ENCODE measurements at places on chromosomes 13 and 19. TPM values are rescaled to one million over a fixed set of nuclear protein-coding genes. Genes with fewer than 3 reads are reported as not detected.

DNA sequence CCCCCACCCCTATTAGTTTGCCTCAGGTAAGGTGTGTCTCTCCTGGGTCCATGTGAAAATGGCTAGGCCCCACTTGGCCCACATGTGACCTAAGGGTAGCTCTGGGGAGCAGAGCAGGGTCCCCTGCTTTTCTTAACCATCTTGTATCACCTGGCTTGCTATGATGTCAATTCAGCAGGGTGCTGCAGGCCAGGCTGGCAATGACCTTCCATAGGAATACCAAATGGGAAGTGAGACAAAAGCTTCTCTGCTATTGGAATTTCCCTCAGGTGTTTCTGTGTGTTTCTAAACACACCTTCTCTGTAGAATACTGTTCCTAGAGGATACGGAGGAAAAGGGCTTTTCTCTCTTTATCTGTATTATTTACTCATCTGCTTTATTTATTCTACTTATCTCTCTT is 35.7 kb upstream of the DACH1 start:
- H3K27ac ChIP-seq = no peak overlapping the region
- H3K4me3 ChIP-seq = no peak overlapping the region
- DNase-seq = no peak
- no peaks in the 10 kb centered on the region for H3K4me1 ChIP-seq
- no peaks in the 10 kb centered on the region for H3K27me3 ChIP-seq
- no peaks in the 10 kb centered on the region for H3K36me3 ChIP-seq

DNA sequence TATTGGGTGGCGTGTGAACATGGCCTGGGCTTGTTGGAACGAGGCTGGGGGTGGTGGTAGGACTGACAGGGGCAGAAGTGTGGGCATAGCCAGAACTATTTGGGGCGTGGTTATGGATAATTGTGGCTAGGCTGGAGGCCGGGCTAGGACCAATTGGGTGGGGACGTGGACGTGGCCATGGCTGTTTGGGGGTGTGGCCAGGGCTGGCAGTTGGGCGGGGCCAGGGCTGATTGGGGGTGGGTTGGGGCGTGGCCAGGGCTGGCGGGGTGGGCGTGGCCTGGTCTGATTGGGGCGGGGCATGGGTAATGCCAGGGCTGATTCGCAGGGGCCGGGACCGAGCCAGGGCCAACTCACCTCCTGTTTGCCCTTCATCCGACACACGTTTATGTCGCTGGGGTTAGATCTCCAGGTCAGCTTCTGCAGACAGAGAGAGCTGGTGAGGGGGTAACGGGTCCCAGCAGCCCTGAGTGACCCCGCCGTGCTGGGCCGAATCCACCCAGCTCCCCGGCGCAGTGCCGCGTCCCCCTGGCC is 2.8 kb downstream of the SEMA6B start:
- peaks cover 4% of the 10 kb centered on the region for H3K27me3 ChIP-seq
- no peak overlapping the region for H3K4me3 ChIP-seq
- no peak overlapping the region for H3K27ac ChIP-seq
- peaks cover 3% of the 10 kb centered on the region for H3K4me1 ChIP-seq
- H3K36me3 ChIP-seq = no peaks in the 10 kb centered on the region

The ANKLE1 gene
- not detected for total RNA-seq

DNA sequence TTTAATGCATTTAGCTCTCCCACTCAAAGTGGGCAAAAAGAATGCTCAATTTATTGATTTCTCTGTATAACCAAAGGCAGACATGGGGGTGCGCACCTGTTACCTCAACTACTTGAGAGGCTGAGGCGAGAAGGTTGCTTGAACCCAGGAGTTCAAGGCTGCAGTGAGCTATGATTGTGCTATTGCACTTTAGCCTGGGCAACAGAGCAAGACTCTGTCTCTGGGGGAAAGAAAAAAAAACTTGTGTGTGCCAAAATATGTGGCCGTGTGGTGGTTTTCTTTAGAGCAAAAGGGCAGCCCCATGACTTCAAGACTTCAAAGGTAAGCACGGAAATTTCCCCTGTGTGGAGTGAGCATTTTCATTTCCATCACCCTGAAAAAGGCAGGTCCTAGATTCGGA is 81.9 kb downstream of the IPO5 start:
- H3K27ac ChIP-seq = no peak overlapping the region
- H3K36me3 ChIP-seq = no peaks in the 10 kb centered on the region
- DNase-seq = no peak
- no peaks in the 10 kb centered on the region for H3K4me1 ChIP-seq
- no peak overlapping the region for H3K4me3 ChIP-seq
- H3K27me3 ChIP-seq = no peaks in the 10 kb centered on the region

DNA sequence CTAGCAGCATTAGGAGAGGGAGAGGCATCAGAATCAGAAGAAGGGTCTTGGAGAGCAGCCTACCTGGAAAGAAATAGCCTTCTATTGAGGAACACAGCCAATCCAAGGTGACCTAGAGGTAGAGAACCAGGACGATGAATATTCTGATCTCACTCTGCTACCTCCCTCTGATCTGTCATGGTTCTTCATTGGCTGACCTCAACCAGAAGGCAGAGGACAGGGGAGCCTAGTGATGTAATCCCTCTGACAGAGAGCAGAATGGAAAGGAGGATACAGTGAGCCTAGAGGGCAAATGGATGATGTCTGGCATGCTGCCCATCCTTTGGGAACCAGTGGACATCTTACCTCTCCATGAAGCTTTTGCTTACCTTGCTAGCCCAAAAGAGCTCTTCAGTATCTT is 3.6 kb downstream of the ZNF507 start:
- no peak for DNase-seq
- no peak overlapping the region for H3K27ac ChIP-seq
- H3K36me3 ChIP-seq = peaks cover 31% of the 10 kb centered on the region
- no peak overlapping the region for H3K4me3 ChIP-seq
- no peaks in the 10 kb centered on the region for H3K4me1 ChIP-seq

The ZNF792 gene
- 6.4 TPM for total RNA-seq

The TEX30 gene
- total RNA-seq = 6.0 TPM

GRCh38 chr19:4094291-4094690 is 27.6 kb upstream of the ZBTB7A start:
- H3K27me3 ChIP-seq = no peaks in the 10 kb centered on the region
- H3K4me1 ChIP-seq = peaks cover 8% of the 10 kb centered on the region
- no peak overlapping the region for H3K27ac ChIP-seq
- DNase-seq = no peak

DNA sequence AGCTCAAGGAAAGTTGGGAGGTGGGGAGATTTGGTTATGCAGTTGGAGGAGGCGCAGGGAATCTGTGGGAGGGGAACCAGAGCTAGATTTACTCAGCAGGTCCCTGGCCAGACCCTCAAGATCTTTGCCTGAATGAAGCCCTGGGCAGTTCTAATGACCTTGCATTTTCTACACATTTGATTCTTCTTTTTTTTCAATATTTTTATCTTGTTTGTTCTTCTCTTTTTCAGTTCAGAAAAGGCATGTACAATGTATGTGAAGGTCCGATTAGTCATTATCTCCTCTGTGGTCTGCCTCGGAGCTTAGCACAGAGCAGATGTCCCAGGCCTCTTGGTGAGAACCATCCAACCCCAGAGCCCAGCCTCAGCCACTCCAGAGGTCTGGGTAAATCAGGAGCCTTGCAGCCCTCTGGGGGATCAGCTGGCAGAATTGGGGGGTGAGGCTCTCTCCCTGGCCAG is 24.2 kb downstream of the SERP2 start:
- H3K36me3 ChIP-seq = no peaks in the 10 kb centered on the region
- H3K27ac ChIP-seq = peak overlapping the region; percentile 42
- peaks cover 5% of the 10 kb centered on the region for H3K4me1 ChIP-seq
- H3K27me3 ChIP-seq = no peaks in the 10 kb centered on the region

GRCh38 chr19:4596033-4596904 is 36.8 kb upstream of the SEMA6B start:
- H3K27me3 ChIP-seq = peaks cover 86% of the 10 kb centered on the region
- no peaks in the 10 kb centered on the region for H3K36me3 ChIP-seq
- DNase-seq = no peak
- no peak overlapping the region for H3K27ac ChIP-seq
- peaks cover 7% of the 10 kb centered on the region for H3K4me1 ChIP-seq
- no peak overlapping the region for H3K4me3 ChIP-seq

Data from transverse colon (tissue), 4 donors.